Nasal cavity respiratory epithelium epithelial cell of viscerocranial mucosa (primary cell): ENCODE measurements at places on chromosomes 3 and 15. TPM values are rescaled to one million over a fixed set of nuclear protein-coding genes. Genes with fewer than 3 reads are reported as not detected.

ANKRD34C gene
- not detected in 2 replicates for total RNA-seq

POLR2H gene
- 47.8 and 50.2 TPM in 2 replicates for total RNA-seq

LMLN gene
- 3.4 and 9.0 TPM in 2 replicates for total RNA-seq

CAMK2N2 gene
- under 0.01 TPM in 1 of 2 replicates, not detected in the other for total RNA-seq

CNTN4 gene
- 0.28 TPM in 1 of 2 replicates, not detected in the other for total RNA-seq

ACKR4 gene
- not detected in 2 replicates for total RNA-seq

PLCB2 gene
- 0.14 TPM in 1 of 2 replicates, not detected in the other for total RNA-seq

GPR171 gene
- total RNA-seq: not detected in 2 replicates

CILP gene
- total RNA-seq: under 0.01 and 0.07 TPM in 2 replicates

CNTN6 gene
- not detected in 2 replicates for total RNA-seq

SLC12A1 gene
- total RNA-seq: not detected in 2 replicates

ATP8B4 gene
- total RNA-seq: under 0.01 and 1.00 TPM in 2 replicates

RLBP1 gene
- total RNA-seq: 0.28 TPM in 1 of 2 replicates, not detected in the other

NANOGP8 gene
- total RNA-seq: 0.07 TPM in 1 of 2 replicates, not detected in the other
